ENCODE measurements at places on chromosomes 2 and 18.
A peak's percentile ranks its signal among the peaks of the same experiment; 100 is the strongest.

DNA sequence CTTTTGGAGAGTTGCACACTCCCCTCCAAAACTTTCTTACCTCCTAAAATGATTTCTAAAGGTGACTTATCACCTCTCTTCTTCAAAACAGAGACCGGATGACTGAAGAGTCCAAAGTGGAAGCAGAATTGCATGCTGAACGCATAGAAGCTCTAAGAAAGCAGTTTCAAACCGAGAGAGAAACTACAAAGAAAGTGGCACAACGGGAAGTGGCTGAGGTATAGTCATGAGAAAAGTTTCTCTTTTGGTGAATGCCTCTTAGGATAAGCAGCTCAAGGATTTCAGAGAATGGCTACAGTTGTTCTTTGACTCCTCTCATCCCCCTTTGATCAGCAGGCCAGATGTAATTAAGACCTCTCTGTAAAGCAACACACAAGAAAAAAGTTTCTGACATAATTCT, 73.6 kb downstream of the GTF3C3 start:
- H3K27me3 ChIP-seq = no peaks in the 10 kb centered on the region
- H3K27ac ChIP-seq = no peak overlapping the region
- H3K4me1 ChIP-seq = no peaks in the 10 kb centered on the region
- no peak for DNase-seq
- peaks cover 65% of the 10 kb centered on the region for H3K36me3 ChIP-seq

- DNase-seq = no peak
- peaks cover 5% of the 10 kb centered on the region for H3K36me3 ChIP-seq
- no peaks in the 10 kb centered on the region for H3K27me3 ChIP-seq
Observed at GRCh38 chr2:62415019-62415431, 91.0 kb downstream of the TMEM17 start.

DNA sequence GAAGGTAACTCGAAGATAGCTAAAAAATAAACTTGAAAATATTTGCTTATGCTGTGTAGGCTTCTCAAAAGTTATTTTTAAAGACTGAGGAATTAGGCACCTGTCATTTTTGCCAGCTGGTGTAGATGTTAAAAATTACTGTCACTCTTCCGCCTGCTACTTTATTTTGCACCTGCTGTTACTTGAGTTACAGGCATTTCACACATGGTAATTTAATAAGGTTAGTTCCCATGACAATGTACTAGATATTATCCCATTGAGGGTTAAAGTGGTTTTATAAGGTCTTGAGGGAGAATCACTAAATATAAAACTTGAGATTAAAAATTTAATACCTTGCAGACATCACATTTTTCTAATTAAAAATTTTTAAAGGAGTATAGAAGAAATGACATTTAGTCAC, 26.6 kb downstream of the MYL1 start:
- no peak overlapping the region for H3K27ac ChIP-seq
- H3K4me1 ChIP-seq = no peaks in the 10 kb centered on the region
- H3K36me3 ChIP-seq = no peaks in the 10 kb centered on the region
- no peaks in the 10 kb centered on the region for H3K27me3 ChIP-seq
- no peak for DNase-seq
- no peak overlapping the region for H3K4me3 ChIP-seq

DNA sequence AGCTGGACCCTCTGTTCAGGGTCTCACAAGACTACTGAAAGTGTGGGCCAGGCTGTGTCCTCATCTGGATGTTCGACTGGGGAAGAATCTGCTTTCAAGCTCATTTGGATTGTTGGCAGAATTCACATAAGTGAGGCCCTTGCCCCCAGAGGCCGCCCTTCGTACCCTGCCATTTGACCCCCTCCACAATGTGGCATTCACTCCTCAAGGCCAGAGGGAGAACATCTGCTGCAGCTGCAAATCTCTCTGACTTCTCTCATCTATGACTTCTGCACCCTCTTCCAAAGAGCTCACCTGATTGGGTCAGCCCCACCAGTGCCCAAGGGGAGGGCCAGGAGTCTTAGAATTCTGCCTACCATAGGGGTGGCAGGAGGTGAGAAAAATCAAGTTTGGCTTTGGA, 3.9 kb upstream of the CNDP2 start:
- no peak overlapping the region for H3K4me3 ChIP-seq
- no peak overlapping the region for H3K27ac ChIP-seq
- H3K4me1 ChIP-seq = peaks cover 10% of the 10 kb centered on the region
- no peak for DNase-seq
- H3K36me3 ChIP-seq = no peaks in the 10 kb centered on the region

- no peak overlapping the region for H3K4me3 ChIP-seq
- H3K4me1 ChIP-seq = no peaks in the 10 kb centered on the region
- no peaks in the 10 kb centered on the region for H3K36me3 ChIP-seq
- H3K27ac ChIP-seq = no peak overlapping the region
Observed at GRCh38 chr18:23838233-23838632, 149.0 kb downstream of the LAMA3 start.

GRCh38 chr2:54228945-54229344, 27.1 kb downstream of the TSPYL6 start:
- no peaks in the 10 kb centered on the region for H3K27me3 ChIP-seq
- H3K4me3 ChIP-seq = no peak overlapping the region
- H3K27ac ChIP-seq = no peak overlapping the region
- H3K36me3 ChIP-seq = no peaks in the 10 kb centered on the region

- peaks cover 7% of the 10 kb centered on the region for H3K4me1 ChIP-seq
- no peaks in the 10 kb centered on the region for H3K27me3 ChIP-seq
- H3K36me3 ChIP-seq = 0 out of 2 replicates have a peak, but pooled peaks cover 3% of the 10 kb centered on the region
- no peak overlapping the region for H3K4me3 ChIP-seq
- DNase-seq = no peak
Observed at GRCh38 chr18:27520401-27520800, 335.3 kb upstream of the CHST9 start.

DNA sequence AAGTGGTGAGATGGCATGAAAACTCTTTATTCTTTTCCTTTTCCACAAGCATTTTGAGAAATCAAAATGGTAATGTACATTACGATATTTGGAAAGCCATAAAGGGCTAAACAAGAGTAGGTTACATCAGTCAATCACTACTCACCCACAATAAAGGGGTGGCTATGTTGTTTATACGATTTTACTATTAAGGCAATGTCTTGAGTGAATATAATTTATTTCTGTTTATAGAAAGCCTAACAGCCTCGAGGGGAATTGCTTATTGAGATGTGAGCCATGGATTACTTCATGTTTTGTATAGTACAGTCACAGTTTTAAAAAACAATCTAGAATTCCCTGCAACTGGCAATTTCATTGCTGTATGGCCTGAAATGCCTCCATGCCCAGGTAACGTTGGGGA, 237.5 kb upstream of the RBBP8 start:
- no peaks in the 10 kb centered on the region for H3K27me3 ChIP-seq
- no peak overlapping the region for H3K4me3 ChIP-seq
- no peaks in the 10 kb centered on the region for H3K36me3 ChIP-seq
- DNase-seq = no peak

- no peak overlapping the region for H3K4me3 ChIP-seq
- H3K36me3 ChIP-seq = no peaks in the 10 kb centered on the region
- H3K27ac ChIP-seq = no peak overlapping the region
- H3K4me1 ChIP-seq = peaks cover 14% of the 10 kb centered on the region
Observed at GRCh38 chr2:170512266-170512665, 202.9 kb upstream of the SP5 start.

DNA sequence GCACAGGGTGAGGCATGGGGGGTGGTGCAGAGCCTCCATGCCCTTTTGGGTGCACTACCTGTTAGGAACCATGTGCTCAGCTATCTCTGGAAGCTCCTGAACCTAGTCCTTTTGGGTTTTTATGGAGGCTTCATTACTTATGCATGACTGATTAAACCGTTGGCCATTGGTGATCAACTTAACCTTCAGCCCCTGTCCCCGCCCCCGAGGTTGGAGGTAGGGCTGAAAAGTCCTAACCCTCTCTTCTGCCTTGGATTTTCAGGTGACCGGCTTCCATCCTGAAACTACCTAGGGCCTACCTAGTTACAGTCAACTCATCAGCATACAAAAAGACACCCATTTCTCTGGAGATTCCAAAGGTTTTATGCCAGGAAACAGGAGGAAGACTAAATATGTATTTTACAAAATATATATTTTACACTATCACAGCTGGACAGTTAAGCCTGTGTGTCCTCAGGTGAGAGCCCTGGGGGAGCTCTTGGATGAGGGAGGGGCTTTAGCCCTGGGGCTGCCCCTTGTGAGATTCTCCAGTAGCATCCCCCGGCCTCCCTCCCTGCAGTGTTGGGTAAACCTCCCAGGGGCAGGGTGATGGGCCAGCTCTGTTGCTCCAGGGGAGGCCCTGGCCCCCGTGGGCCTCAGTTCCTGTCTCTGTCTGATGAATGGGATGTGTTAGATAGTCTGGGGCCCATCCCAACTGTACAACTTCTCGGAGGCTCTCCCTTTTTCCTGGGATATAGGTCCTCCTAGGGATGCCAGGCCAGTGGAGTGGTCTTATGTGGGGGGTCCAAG, 24.1 kb downstream of the GLI2 start:
- peaks cover 69% of the 10 kb centered on the region for H3K4me1 ChIP-seq
- peak overlapping the region; percentile 72 for H3K27ac ChIP-seq
- H3K4me3 ChIP-seq = 0 out of 2 replicates have a peak overlapping the region, but pooled peaks have one; percentile 11

GRCh38 chr2:150548527-150548926, 61.1 kb upstream of the RND3 start:
- no peaks in the 10 kb centered on the region for H3K27me3 ChIP-seq
- peak; percentile 24 for DNase-seq
- H3K4me3 ChIP-seq = no peak overlapping the region

GRCh38 chr2:22737144-22737543, 647.8 kb upstream of the KLHL29 start:
- no peak overlapping the region for H3K4me3 ChIP-seq
- H3K4me1 ChIP-seq = no peaks in the 10 kb centered on the region
- no peak overlapping the region for H3K27ac ChIP-seq
- no peaks in the 10 kb centered on the region for H3K27me3 ChIP-seq
- no peak for DNase-seq

DNA sequence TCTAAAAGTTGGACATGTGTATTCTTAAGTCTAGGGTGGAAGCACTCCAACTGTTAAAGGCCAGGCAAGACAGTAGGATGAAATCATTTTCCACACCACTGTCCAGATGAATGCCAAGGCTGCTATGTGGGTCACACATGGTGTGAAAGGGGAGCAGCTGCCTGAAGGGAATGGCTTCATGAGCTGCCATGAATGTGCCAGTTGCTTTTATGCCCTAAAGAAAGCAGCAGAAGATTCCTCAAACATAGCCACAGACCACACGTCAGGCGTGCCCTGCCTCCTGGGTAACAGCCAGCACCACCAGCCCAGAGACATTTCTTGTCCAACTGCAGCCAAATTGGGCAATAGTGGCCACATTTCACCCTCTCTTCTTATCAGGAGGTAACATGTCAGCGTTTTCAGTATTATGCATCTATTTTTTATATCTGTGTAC, 130.2 kb downstream of the MTCL1 start:
- no peak overlapping the region for H3K27ac ChIP-seq
- H3K27me3 ChIP-seq = no peaks in the 10 kb centered on the region
- H3K36me3 ChIP-seq = peaks cover 19% of the 10 kb centered on the region
- no peak for DNase-seq
- no peak overlapping the region for H3K4me3 ChIP-seq
- peaks cover 4% of the 10 kb centered on the region for H3K4me1 ChIP-seq

- no peaks in the 10 kb centered on the region for H3K27me3 ChIP-seq
- no peak overlapping the region for H3K4me3 ChIP-seq
- no peaks in the 10 kb centered on the region for H3K36me3 ChIP-seq
- no peak overlapping the region for H3K27ac ChIP-seq
- DNase-seq = no peak
Observed at GRCh38 chr2:34652636-34653035, 1053.5 kb upstream of the FAM98A start.

- H3K4me1 ChIP-seq = peaks cover 28% of the 10 kb centered on the region
- no peak for DNase-seq
- peaks cover 5% of the 10 kb centered on the region for H3K36me3 ChIP-seq
- peak overlapping the region; percentile 94 for H3K4me3 ChIP-seq
- H3K27ac ChIP-seq = no peak overlapping the region
Observed at GRCh38 chr18:74292541-74292858, 737 bp upstream of the CYB5A start.

- H3K36me3 ChIP-seq = no peaks in the 10 kb centered on the region
- H3K4me3 ChIP-seq = no peak overlapping the region
- peak; percentile 14 for DNase-seq
- no peaks in the 10 kb centered on the region for H3K4me1 ChIP-seq
- H3K27ac ChIP-seq = no peak overlapping the region
Observed at GRCh38 chr2:153819501-153819900, 52.2 kb upstream of the GALNT13 start.

GRCh38 chr2:220460257-220460985, 833.0 kb downstream of the SLC4A3 start:
- H3K4me1 ChIP-seq = peaks cover 5% of the 10 kb centered on the region
- no peaks in the 10 kb centered on the region for H3K36me3 ChIP-seq
- H3K27ac ChIP-seq = no peak overlapping the region
- no peak for DNase-seq
- H3K4me3 ChIP-seq = no peak overlapping the region

Measured in WTC11 (cell line).